ENCODE measurements at places on chromosomes 16 and 17. TPM values are rescaled to one million over a fixed set of nuclear protein-coding genes. Genes with fewer than 3 reads are reported as not detected.

Gene KRTAP9-8
- total RNA-seq, result not detected

Gene PNMT
- total RNA-seq, result not detected

Gene FOXJ1
- total RNA-seq, result not detected

Gene STH
- not detected for total RNA-seq

Gene WDR45B
- total RNA-seq, result 51.8 TPM

Gene TNRC6C
- total RNA-seq, result 2.6 TPM

Gene RNF157
- 0.65 TPM for total RNA-seq

Gene ZACN
- total RNA-seq, result not detected

Gene MT1G
- not detected for total RNA-seq

Gene TNK1
- not detected for total RNA-seq

Gene HLF
- not detected for total RNA-seq

Gene ITGB3
- total RNA-seq, result 68.9 TPM

Gene SPNS3
- not detected for total RNA-seq

Gene TMIGD1
- total RNA-seq, result not detected

Gene PIMREG
- 26.0 TPM for total RNA-seq

Gene KRT40
- total RNA-seq, result not detected

Gene FN3K
- total RNA-seq, result 3.9 TPM

Gene FGF11
- total RNA-seq, result 0.15 TPM

Gene C17orf50
- total RNA-seq, result not detected

Gene ODAD4
- 0.32 TPM for total RNA-seq

Gene HOXB7
- total RNA-seq, result 8.4 TPM

Gene CFAP52
- not detected for total RNA-seq

Gene LPCAT2
- 29.6 TPM for total RNA-seq

Gene FBXW10
- total RNA-seq, result not detected

Gene FZD2
- 1.4 TPM for total RNA-seq

Gene TRIM37
- 53.9 TPM for total RNA-seq

Gene CDRT15L2
- not detected for total RNA-seq

Gene ARL5C
- total RNA-seq, result not detected

Gene RBFOX1
- total RNA-seq, result not detected

Gene KCNJ18
- total RNA-seq, result not detected

Gene TPSG1
- not detected for total RNA-seq

All from epithelial cell of umbilical artery (primary cell).